Stimulated activated naive CD4-positive, alpha-beta T cell treated with Interleukin-2 at 50 U/mL for 16 hours (primary cell): ENCODE measurements at places on chromosomes 4 and X.

- DNase-seq = no peak
Measured at GRCh38 chr4:2127609-2128332, 68.6 kb downstream of the NAT8L start.

DNA sequence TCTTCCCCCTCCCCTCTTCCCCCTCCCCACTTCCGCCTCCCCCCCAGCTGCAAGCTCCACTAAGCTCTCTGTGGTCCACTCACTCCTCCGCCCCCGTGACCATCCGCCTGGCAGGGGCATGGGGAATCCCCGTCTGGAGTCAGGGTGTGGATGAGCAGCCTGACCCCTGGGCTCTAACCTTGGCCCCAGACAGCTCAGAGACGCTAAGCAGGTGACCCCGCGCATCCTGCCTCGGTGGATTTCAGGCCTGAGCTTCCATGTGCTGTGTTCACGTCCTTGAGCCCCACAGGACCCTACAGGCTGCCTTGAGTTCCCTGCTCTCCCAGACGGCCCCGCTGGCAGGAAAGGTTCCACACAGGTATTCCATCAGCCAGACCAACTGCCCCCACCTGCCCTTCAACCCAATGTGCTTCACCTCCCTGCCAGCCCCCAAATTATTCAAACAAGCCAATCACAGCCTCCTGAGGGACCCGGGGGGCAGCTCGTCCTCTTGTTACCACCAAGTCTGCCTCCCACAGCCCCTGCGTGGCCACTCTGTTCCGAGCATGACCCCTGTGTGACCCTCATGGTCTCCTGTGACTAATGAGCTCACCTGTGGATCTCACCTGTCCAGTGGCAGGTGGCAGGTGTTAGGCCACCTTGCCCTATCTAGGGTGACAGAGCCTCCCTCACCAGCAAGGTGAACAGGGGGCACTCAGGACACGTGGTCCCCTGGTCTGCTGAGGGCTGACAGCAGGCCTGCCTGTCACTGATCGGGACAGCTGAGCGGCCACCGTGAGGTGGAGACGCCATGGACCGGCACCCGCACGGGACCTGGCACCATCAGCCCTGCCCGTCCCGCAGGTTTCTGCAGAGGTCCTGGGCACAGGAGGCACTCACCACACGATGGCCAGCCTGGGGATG lies 73.2 kb upstream of the MXD4 start:
- no peak for DNase-seq

GRCh38 chr4:174107746-174108354 lies 175.6 kb downstream of the FBXO8 start:
- no peak for DNase-seq

GRCh38 chr4:164959896-164960295 lies 17.6 kb downstream of the TRIM61 start:
- DNase-seq = no peak

- no peak for DNase-seq
Measured at GRCh38 chrX:68923147-68923546, 94.3 kb downstream of the EFNB1 start.

GRCh38 chrX:124239911-124240310 lies 92.5 kb upstream of the TEX13D start:
- peak; percentile 51 for DNase-seq

DNA sequence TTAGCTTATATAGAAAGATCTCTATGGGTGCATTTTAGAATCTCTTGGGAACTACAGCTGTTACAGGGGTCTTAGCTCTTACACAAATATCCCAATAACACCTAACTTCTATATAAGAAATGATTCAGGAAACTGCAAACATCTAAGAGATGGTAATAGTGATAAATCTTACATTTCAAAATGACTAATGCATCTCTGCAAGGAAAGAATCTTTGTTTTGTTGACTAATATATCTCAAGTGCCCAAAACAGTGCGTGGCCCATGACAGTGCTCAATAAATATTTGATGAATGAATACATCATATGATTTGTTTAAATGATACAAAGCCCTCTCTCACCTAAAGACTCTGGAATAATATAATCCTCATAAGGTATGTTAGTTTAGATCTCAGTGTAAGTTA lies 47.5 kb downstream of the CENPE start:
- DNase-seq = no peak

- DNase-seq = no peak
Measured at GRCh38 chrX:73822775-73823174, 259.8 kb downstream of the CHIC1 start.

GRCh38 chr4:13164783-13165331 lies 319.3 kb downstream of the RAB28 start:
- DNase-seq = no peak

GRCh38 chrX:13742397-13743176 lies 8.0 kb downstream of the OFD1 start:
- DNase-seq = peak; percentile 44

- no peak for DNase-seq
Measured at GRCh38 chr4:157115613-157116335, 39.8 kb downstream of the GLRB start.

DNA sequence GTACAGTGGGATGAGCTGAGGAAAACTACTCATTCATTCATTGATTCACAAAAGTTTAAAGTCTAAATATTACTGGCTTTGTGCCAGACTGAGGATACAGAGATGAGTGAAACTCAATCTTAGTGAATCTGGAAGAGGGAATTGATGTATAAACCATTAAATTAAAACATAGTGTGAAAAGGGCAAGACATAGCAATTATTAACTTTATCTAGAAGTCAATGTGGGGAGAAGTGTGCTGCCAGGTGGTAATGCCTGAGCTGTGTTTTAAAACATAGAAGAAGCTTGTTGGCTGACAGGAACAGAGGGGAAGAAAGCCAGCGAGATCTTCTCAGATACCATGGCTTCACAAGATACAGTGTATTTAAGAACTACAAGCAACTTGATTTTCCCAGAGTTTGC lies 153.4 kb downstream of the BMPR1B start:
- DNase-seq = no peak

DNA sequence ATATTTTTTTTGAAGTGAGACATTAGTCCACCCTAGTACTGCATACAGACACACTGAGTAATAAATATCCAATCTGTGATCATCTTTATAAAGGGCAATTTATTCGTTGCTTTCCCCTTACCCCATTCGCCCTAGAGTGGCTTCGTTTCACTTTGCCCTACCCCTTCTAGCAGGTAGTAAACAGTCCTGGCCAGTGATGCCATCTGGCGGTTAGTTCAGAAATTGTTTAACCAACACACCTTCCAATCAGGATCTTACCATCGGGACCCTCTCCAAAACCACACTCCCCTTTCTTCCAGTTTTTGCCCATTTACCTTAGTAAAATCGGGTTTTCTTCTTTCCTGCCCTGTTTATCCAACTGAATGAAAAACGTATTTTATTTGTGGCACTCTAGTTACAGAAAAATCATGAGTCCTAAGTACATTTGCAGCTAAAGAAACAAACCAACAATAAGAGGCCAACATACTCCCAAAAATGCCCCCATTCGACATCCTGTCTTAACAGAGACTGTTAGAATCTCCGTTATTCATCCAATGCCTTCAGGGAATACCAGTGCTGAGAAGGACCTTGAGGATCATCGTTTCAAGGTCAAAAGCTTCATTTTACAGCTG lies 2.2 kb downstream of the PPA2 start:
- peak; percentile 54 for DNase-seq

GRCh38 chr4:3290476-3290875 lies 2.3 kb upstream of the RGS12 start:
- no peak for DNase-seq

GRCh38 chr4:183201331-183201730 lies 102.3 kb downstream of the WWC2 start:
- DNase-seq = no peak

GRCh38 chr4:2824836-2825381 lies 18.7 kb upstream of the ADD1 start:
- DNase-seq = no peak

DNA sequence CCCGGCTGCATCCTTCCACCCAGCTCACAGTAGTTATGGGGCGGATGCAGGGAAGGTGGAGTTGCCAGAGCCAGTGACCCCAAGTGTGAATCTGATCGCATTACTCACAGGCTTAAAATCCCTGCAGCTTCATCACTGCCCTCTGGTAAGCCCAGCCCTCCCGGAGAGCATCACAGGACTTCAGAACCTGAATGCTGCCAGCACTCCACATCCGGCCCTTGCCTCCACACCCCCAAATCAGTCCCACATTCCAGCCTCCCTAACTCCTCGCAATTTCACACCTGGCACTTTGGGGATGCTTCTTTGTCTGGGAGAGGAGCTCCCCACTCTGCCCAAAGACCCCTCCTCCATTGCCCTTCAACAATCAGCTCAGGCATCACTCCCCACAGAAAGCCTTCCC lies 15.6 kb downstream of the RASL11B start:
- DNase-seq = no peak

DNA sequence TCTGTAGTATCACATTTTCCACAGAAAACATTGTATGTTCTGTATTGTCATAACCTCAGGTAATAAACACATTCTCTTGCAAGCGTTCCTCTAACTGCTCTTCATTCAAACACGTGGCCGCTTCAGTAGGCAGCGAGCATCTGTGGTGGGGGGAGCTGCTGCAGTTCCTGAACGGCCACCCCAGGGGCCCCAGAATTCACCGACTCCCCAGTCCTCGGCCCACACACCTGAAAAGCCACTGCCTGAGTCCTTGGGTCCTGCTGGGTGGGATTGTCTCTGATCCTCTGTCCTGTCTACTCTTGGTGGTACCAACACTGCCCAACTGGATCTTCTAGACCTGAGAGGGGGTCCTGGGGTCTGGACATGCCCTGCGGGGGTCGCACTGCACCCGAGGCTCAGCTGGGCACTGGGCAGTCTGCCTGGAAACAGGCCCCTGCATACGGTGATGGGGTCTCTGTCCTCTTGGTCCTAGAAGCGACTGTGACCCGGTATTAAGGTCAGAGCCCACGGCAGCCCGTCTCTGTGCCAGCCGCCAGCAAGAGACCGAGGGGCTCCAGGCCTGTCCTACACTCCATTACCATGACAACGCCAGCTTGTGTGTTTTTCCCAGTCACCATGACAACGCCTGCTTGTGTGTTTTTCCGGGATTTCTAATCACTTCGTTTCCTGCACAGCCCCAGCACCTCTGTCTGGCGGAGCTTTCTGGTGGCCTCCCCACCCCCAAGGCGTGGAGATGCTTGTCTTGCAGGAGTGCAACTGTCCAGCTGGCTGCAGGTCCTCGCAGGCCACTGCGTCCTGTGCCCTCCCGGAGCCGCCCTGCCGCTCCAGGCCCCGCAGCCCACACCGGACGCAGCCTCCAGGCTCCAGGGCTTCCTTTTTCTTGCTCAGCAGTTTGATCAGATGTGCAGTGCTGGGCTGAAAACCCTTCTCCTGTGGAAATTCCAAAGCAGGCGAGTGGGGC lies 16.0 kb downstream of the CTBP1 start:
- no peak for DNase-seq

DNA sequence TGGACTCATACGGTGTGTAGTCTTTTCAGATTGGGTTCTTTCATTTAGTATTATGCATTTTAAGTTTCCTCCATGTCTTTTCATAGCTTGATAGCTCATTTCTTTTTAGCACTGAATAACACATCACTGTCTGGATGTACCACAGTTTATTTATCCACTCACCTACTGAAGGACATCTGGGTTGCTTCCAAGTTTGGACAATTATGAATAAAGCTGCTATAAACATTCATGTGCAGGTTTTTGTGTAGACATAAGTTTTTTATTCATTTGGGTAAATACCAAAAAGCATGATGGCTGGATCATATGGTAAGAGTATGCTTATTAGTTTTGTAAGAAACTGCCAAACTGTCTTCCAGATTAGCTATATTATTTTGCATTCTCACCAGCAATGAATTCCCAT lies 29.0 kb downstream of the CNOT6L start:
- no peak for DNase-seq

DNA sequence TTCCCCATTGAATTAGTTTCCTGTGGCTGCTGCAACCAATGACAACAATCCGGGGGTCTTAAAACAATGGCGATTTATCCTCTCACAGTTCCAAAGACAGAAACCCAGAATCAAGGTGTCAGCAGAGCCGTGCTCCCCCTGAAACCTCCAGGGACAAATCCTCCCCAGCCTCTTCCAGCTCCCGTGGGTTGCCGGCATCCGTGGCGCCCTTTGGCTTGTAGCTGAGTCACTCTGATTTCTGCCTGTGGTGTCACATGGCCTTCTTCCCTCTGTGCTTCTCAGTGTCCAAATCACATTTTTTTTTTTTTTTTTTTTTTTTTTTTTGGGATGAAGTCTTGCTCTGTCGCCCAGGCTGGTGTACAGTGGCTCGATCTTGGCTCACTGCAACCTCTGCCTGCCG lies 64.5 kb upstream of the STX18 start:
- DNase-seq = no peak

- DNase-seq = no peak
Measured at GRCh38 chr4:43757147-43757546, 691.5 kb downstream of the KCTD8 start.

DNA sequence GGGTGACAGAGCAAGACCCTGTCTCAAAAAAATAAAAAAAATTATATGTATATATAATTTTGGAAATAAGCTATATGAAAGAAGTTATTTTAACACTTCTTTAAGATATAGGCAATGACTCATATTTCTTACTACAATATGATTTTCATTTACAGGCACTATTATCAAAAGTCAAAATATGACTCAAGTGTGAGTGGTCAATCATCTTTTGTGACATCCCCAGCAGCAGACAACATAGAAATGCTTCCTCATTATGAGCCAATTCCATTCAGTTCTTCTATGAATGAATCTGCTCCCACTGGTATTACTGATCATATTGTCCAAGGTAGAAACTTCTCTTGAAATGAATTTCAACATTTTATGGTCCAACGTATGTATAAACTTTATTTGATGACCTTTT lies 20.8 kb downstream of the OCIAD1 start:
- DNase-seq = no peak

GRCh38 chr4:109972786-109973528 lies 60.3 kb downstream of the EGF start:
- no peak for DNase-seq

- no peak for DNase-seq
Measured at GRCh38 chrX:63918611-63919010, 133.6 kb upstream of the ARHGEF9 start.

GRCh38 chrX:101395789-101396188 lies 5.0 kb downstream of the RPL36A start:
- DNase-seq = no peak

- no peak for DNase-seq
Measured at GRCh38 chr4:3671571-3672464, 94.4 kb upstream of the ADRA2C start.

- DNase-seq = no peak
Measured at GRCh38 chrX:13013363-13014110, 30.9 kb downstream of the FAM9C start.

- DNase-seq = no peak
Measured at GRCh38 chrX:69149466-69150280, 15.6 kb downstream of the PJA1 start.

GRCh38 chr4:71009086-71009485 lies 15.6 kb downstream of the DCK start:
- DNase-seq = no peak

DNA sequence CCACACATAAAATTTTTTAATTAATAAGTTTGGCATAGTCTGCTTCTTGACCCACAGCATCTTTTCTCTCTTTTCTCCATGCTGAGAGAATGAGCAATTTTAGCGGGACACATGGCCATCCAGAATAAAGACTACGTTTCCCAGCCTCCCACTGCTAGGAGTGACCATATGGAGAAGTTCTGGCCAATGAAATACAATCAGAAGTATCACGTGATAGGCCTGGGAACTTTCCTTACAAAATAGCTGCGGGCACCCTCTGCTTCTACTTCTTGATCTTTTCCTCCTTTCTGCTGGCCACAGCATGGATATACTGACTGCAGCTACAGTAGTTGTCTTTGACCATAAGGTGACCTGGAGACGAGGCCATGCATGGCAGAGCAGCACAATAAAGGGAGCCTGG lies 348.0 kb downstream of the BCOR start:
- no peak for DNase-seq

GRCh38 chr4:42302348-42302747 lies 94.9 kb upstream of the SHISA3 start:
- no peak for DNase-seq
